ENCODE measurements at places on chromosomes 12 and 14.

DNA sequence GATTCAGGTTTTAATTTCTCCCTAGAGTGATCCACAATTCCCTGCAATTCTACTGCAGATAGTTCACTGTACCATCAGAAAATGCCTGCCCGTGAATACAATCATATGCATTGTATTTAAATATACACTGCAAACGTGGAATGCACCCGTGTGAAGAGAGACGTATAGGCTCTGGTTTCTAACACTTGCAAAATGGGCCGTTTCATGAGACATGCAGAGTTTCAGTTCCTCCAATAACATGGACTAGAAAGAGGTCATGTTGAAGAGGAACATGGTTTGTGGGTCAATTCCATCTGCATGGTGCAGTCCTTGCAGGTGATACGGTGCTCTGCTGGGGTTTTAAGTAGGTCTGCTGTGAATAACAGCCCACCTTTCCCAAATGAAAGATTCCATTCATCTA is 373.3 kb downstream of the TMEM132D start:
- DNase-seq: no peak

DNA sequence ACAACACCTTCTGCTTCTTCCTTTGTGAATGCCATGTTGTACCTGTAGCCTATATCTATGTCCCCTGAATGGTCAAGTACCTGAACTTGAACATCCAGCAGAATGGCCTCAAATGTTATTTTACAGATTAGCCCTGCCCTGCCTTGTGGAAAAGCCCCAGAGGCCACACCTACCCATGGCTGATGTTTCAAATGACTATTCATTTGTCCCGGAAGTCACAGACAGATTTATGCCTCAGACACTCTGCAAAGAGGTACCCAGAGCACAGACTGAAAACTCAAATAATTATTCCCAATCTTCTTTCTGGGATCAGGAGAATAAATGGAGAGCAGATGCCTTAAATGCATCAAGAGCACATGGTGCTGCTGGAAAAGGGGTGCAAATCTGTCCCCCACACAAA is 13.0 kb upstream of the DPF3 start:
- DNase-seq: peak; percentile 21

GRCh38 chr12:48681399-48681709 is 684 bp downstream of the KANSL2 start:
- peak; percentile 38 for DNase-seq

DNA sequence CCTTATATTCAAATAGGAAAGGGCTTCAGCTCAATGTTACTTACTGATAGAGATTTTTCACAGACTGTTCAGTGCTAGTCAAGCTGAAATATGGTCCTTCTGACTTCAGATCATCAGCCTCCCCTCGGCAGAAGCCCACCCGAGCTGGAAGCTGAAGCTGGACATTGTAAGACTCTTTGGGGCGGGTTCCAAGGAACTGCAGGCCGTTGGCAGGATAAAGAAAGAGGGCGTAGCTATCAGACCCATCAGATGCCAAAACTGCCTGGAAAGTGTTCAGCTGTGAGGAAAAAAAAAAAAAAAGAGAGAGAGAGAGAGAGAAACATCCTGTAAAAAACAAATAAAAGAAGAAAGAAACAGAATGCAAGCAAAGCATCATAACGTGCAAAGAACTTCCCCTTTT is 8.8 kb downstream of the NID2 start:
- no peak for DNase-seq

GRCh38 chr12:30753233-30753632 is 1.5 kb downstream of the CAPRIN2 start:
- DNase-seq: peak; percentile 10

GRCh38 chr12:54154681-54155186 is 34.1 kb downstream of the SMUG1 start:
- DNase-seq: no peak

GRCh38 chr12:49109641-49110463 is 795 bp downstream of the LMBR1L start:
- peak; percentile 44 for DNase-seq

DNA sequence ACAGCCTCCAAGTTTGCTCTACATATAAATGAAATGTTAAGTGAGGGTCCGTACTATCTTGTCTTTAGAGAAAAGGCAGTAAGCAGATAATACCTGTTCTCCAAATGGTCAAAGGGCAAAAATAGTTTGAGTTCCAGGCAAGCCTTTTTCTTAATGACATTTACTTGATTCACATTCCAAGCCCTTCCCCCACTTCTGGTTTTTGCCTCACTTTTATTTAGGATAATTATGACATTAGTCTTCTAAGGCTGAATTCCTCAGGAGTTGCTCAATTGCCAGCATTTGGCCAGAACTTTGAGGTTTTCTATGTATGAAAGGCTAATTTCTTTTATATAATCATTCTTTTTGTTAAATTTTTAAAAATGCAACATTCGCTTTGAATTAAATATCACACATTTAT is 62.5 kb upstream of the DUSP6 start:
- DNase-seq: peak; percentile 77

GRCh38 chr14:64501411-64502171 is 2.0 kb downstream of the ZBTB25 start:
- peak; percentile 81 for DNase-seq

DNA sequence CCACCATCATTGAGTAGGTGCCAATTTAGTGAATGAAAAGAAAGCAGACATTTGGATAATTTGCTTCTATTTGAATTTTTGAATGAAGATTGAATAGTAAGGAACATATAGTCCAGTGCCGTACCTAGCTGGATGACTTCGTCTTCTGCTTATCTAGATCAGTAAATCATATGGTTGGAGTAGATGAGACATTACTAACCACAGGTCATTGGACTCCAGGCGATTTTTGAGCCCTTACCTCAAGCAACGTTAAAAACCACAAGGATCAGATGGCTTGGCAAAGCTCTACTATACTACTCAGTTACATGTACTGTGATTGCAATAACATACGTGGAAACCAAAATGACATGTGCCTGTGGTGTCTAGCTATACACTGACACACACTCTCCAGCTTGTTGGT is 1.7 kb upstream of the SPATS2 start:
- no peak for DNase-seq

GRCh38 chr12:5945071-5946008 is at the start of gene ANO2:
Gene ANO2, minus strand, starts transcription at chr12:5945259. Its CDS starts 42 bp downstream, at chr12:5945217.
- DNase-seq: peak; percentile 57

GRCh38 chr12:82412246-82412645 is 53.9 kb downstream of the METTL25 start:
- no peak for DNase-seq

DNA sequence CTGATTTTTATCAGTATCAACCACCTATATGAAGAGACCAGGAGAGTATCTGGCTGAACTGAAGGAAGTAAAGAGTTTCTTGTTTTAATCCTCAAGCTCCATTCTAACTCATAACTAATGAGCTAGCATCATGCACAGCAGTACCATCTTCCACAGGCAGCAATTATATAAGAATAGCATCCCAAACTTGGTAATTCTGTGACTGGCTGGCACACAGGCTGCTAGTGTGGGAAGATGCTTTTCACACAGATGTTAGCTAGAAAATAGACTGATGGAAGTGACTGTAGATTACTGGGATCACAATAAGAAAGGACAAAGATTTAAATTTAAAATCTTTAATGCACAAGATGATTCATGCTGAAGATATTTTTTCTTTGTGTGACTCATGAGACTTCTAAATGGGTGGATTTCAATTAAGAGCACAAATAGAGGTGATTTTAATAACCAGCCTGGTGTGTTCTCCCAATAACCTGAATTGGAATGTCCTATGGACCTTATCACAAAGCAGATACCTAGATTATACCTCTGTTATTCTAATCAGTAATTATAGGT is 417.7 kb upstream of the ATXN7L3B start:
- DNase-seq: no peak

- no peak for DNase-seq
Measured at GRCh38 chr12:82948491-82948890, 261.8 kb downstream of the TMTC2 start.

DNA sequence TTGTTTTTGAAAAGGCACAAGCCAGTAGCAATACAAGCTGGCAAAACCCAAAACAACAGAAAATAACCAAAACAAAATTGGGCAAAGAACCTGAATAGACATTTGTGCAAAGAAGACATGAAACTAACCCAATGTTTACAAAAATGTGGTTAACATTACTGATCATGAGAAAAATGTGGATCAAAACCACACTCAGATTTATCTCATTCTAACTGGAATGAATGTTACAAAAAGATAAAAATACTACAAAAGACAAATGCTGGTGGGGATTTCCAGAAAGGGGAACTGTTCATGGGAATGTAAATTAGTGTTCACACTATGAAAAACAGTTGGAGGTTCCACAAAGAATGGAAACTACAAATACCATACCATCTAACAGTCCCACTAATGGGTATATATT is 26.6 kb downstream of the ASCL4 start:
- no peak for DNase-seq

DNA sequence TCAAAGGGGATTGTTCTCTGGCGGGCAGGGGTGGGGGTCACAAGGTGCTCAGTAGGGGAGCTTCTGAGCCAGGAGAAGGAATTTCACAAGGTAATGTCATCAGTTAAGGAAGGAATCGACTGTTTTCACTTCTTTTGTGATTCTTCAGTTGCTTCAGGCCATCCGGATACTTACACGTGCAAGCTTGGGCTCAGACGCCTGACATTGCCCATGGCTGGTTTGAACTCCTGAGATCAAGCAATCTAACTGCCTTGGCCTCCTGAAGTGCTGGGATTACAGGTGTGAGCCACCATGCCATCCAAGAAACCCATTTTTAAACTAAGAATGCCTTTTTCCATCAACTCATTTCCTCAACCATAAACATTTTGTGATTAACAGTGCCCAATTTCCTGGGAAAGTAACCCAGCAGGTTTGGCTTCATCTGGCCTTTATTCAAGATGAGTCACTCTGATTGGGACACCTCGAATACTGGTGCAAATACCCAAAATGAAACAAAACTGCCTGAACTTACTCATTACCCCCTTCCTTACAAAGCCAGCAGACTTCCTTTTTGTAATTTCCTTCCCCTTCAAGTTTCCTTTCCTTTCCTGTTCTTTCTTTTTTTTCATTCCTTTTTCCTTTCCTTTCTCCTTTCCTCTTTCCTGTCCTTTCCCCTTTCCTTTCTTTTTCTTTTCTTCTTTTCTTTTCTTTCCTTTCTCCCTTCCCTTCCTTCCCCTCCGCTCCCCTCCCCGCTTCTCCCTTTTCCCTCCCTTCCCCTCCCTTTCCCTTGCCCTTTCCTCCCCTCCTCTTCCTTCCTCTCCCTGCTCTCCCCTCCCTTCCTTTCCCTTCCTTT is 10.2 kb upstream of the RNASE10 start:
- DNase-seq: peak; percentile 16

GRCh38 chr12:93200291-93200917 is 177.3 kb upstream of the NUDT4 start:
- no peak for DNase-seq

DNA sequence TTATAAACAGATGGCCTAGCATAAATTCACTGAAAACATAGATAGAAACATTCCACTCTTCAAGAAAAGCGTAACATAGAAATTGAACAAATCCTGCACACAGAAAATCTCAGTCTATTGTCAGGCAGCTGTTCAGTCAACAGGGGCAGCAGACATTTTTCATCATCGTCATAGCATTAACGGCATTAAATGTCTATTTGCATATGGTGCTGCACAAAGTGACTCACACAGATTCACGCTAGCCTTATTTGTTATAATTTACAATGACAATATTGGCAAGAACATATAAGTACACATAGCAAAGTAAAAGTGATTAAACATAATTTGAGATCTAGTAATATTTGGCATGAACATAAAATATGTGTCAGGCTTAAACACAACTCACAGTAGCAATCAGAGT is 95.7 kb downstream of the CEP128 start:
- DNase-seq: no peak

DNA sequence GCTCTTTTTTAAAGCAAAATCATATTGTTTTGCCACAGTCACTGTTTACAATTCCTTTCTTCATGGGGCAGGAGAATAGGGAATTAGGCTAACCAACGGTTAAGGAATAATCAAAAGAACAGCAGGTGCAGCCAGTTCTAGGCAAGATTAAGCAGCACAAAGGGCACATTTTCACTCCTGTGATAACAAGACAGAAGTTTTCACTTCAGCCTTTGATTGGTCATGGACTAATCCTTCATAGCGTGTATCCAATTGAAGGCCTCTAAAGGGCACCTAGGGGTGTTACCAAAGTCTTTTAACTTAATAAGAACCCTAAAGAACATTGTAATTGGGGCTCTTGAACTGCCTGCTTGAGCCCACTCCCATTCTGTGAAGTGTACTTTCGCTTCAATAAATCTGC is 206.9 kb upstream of the AMIGO2 start:
- DNase-seq: no peak

DNA sequence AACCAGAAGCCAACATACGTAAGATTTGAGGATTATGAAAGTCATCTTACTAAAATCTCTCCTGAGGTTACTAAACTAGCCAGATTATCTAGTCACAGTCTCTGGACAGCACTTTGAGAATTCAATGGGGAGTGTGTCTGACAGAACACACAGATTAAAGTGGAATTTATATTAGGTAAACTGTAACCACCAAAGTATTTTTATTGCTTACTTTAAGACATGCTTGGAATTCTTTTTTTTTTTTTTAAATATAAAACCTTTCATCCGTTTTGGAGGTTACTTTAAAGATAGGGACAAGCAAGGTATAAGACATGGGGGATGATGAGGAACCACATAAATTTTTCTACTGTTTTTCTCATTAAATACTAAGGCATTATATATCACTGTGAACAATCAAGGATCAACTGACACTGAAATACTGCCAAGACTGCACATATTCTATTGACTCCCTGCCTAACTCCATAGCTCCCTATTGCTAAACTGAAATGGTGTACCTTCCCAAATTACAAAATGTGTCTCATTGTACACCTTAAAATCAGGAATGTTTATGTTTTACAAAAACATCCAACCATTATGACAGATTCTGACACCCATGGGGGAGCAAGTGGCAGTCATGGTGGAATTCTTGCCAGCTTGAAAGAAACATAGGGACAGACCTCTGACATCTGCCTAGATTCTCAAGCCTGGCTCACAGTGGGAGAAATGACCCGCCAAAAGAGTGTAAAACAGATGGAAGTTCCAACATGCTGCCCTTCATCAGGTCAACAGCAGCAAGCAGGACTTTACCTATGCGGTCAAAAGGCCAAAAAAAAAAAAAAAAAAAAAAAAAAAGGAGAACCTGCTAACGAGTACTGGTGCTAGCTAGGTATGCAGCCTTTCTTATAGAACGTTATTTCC is 239.3 kb downstream of the MED13L start:
- DNase-seq: peak; percentile 58

DNA sequence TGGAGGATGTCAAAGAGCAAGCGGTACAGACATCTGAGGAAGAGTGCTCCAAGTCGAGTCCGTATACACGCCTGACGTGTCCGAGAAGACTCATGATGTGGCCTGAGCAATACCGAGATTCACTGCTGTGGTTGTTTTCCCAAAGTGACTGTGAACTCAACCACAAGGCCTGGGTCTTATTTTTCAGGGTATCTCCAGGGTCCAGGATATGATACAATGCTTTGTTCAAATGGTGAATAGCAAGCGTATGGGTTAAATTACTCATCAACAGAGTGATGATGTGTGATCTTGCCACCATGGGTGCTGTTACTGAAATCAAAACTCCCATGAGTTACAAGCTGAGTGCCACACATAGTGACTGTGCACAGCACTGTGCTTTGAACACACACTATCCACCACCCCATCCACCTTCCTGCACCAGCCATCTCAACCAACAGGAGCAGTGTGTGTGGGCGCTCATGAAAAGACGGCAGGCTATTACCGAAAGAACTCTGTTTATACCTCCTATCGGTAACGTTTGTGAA is 109.6 kb downstream of the BCAT1 start:
- no peak for DNase-seq

All from GM03348 (cell line).